ENCODE measurements at places on chromosomes 1 and 21.

GRCh38 chr1:29465755-29466154 lies 229.4 kb downstream of the PTPRU start:
- DNase-seq: no peak

DNA sequence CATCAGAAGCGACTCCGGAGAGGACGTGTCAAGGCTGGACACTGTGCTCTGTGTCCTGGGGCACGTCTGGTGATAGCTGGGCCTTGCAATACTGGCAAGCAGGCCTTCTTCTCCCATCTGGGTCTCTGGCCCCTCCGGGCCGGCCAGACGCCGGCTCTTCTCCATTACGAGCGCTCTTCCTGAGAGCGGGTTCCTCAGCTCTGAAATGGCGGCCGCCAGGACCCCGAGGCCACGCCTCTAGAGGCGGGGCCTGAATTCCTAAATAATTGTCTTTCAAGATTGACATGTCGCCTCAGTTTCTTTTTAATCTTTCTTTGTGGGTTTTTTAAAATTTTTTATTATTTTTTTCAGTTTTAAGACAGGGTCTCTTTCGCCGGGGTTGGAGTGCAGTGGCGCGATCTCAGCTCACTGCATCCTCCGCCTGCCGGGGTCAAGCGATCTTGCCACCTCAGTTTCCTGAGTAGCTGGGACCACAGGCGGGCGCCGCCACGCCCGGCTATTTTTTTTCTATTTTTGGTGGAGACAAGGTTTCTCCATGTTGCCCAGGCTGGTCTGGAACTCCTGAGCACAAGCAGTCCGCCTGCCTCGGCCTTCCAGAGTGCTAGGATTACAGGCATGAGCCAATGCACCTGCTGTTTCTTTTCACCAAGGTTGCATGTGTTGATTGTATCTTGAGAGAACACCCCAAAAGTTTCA lies 9.2 kb downstream of the RNF2 start:
- no peak for DNase-seq

DNA sequence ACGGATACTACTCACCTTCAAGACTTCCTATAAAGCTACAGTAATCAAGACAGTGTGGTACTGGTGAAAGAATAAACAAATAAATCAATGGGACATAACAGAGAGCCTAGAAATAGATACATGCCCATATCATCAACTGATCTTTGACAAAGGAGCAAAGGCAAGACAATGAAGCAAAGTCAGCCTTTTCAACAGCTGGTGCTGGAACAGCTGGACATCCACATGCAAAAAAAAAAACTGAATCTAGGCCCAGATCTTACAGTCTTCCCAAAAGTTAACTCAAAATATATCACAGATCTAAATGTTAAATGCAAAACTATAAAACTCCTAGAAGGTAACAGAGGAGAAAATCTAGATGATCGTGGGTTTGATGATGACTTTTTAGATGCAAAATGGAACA lies 170.3 kb downstream of the MIS18A start:
- no peak for DNase-seq

DNA sequence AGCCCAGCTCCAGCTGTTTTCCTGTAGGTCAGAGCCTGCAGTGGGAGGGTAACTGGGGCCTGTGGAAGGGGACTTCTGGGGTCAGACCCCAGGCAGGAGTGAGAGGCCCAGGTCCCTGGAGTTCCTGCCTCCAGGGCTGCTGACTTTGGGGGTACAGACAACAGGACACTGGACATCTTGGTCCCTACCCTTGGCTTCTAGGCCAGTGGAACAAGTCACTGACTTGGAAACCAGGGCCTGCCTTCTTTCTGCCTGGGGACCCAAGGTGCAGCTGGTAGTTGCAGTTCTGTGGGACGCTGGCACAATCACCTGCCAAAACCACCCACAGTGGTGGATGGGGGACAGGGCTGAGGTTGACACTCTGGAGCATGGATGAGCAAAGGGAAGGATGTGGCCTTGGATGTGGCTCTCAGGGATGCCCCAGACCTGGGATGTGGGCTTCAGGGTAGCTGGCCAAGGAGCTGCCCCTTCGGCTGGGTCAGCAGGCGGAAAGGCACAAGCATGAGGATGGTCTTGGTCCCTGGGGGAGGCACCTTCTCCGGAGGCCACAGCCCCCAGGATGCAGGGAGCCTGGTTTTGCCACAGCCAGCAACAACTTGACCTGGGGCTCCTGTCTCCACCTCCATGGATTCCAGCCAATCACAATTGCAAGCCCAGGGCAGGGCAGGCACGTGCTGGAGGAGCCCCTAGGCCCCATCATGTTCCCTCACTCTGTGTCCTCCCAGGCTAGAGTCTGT lies 5.8 kb downstream of the JMJD4 start:
- DNase-seq: no peak

DNA sequence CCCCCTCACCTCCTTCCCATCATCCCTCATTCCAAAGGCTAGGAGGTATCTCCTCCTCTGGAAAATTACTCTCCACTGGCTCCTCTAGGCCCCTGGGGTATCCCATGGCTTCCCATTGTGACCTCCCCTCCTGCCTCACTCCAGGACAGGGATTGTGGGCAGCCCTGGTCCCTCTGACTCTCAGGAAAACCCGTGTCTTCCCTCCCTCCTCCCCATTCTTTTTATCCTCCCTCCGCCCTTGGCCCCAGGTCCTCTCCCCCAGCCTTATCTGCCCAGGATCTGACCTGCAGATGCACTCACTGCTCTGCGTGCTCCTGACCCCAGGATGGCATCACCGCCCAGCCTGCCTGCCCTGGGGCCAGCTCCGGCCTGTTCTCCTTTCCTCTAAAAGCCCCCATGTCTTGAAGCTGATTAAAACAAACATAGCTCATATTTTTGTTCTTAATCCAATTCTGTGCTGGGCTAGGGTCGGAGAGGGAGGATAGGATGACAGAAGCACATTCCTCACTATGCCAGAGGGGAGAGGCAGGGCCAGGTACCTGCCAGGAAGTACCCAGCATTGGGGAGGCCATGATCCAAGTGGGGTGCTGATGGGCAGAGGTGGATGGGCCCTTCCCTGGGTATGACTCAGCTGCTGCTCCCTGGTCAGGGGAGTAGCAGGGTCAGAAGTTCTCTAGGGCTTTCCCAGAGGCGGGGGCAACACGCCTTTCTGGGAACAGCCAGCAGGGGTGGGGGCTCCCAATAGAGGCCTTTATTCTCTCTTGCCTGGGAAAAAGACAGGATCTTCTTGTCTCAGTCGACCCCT lies 13.8 kb upstream of the UBL4B start:
- no peak for DNase-seq

DNA sequence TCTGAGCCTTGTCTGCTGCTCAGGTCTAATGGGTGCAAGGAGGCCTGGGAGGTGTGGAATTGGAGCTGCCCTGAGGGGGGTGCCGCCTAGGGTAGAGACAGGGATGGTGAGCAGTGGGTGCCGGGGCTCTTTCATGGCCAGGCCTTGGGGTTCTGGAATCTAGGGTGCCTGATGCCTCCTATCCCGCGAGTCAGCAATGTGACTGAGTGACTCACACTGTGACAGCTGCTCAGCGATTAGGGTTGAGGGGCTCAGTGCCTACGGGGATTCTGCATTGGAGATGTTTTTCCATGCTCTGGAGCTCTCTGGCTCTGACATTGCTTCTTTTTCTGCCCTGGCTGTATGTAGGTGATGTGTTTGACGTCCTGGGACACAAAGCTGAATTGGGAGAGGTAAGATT lies 16.8 kb downstream of the ATP8B2 start:
- peak; percentile 47 for DNase-seq

DNA sequence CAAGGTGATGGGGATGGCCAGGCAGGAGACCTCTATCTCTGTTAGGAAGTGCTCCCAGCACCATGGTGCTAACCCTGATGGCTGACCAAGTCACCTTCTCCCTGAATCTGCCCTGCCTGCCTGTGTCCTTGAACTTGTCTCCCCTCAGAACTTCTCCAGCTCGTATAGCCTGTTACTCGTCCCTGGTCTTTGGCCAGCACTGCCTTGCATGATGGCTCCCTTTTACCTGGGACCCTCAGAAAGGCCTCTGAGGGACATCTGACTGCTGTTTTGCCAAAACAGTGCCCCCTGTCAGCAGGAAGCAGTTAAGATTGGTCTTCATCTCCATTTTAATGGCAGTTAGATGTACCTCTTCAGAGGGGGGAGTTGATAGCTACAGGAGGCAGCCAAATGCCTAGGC lies 148.3 kb downstream of the RHOU start:
- DNase-seq: no peak

DNA sequence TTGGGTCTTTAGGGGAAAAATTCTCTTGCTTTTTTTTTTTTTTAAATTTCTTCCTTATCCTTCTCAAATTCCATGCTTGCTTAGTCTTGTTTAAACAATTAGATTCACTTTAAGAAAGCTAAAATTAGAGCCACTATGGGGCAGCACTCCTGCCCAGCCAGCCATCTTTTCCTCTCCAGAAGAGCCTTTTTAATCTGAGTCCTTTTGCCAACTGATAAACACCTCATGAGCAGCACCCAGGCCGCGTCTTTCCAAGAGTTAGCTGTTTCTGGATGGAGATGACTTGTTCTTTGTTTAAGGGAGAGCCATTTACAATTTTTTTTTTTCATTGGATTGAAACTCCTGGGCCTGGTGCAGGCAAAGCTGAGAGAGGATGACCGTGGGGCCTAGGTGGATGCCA lies 53.3 kb upstream of the TSPAN2 start:
- no peak for DNase-seq

- DNase-seq: no peak
These were observed 958 bp downstream of the NFYC start for GRCh38 chr1:40692429-40692895.

DNA sequence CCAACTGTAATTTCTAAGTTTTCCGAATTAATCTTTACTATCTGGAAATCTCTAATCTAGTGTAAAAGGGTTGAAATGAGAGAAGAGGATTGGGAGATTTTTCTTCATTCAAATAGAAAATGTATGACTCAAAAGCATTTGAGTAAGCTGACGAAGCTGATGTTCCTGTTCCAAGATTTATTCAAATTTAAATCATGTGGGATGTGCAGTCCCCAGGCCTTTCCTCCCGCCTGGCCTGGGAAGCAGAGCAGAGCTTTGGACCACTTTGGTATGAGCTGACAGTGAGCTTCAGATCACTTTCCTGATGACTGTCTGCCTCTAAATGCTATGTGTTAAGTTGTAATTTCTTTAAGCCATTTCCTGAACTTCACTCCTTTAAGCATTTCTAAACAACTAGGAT lies 192.0 kb downstream of the DHRS3 start:
- DNase-seq: no peak

DNA sequence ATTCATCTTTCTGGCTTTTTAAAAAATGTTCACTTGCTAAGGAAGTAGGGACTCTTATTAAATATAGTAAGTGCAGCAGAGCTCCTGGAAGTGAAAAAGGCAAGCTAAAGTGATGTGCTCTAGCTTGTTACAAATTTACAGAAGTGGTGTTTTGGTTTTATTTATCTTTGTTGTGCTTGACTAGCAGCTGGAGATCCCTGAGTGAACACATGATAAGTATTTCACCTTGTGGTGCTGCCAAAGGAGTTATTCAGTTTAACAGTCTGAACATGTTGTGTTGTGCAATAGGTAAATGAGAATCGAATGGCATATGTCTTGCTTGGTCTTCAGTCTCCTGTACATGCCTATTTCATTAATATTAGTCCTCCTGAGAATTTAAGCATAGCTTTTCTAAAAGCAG lies 315.7 kb downstream of the TPR start:
- DNase-seq: no peak

- DNase-seq: no peak
These were observed 52.7 kb upstream of the GRHL3 start for GRCh38 chr1:24266398-24266941.
